ENCODE measurements at places on chromosomes 3 and 15.

- DNase-seq, result no peak
Observed at GRCh38 chr15:50049871-50050270, 69.2 kb downstream of the ATP8B4 start.

DNA sequence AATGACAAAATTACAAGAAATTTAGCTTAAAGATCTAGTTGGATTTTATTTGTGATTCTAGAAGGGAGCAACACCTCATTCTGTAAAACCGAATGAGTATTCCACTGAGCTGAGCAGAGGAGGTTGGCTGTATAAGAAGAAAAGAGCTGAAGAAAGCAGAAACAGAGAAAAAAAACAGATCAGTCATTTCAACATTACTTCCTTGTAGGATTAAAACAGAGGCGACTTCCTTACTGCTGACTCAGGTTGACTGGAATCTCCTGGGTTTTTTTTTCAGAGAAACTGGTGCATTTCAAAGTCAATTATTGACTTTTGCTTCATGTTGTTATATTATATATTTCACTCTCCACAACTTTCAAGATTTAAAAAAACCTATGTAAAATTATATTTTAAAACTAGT is 368.1 kb upstream of the UBE2E2 start:
- DNase-seq, result no peak

GRCh38 chr3:52838561-52839267 is 3.9 kb upstream of the MUSTN1 start:
- DNase-seq, result no peak

DNA sequence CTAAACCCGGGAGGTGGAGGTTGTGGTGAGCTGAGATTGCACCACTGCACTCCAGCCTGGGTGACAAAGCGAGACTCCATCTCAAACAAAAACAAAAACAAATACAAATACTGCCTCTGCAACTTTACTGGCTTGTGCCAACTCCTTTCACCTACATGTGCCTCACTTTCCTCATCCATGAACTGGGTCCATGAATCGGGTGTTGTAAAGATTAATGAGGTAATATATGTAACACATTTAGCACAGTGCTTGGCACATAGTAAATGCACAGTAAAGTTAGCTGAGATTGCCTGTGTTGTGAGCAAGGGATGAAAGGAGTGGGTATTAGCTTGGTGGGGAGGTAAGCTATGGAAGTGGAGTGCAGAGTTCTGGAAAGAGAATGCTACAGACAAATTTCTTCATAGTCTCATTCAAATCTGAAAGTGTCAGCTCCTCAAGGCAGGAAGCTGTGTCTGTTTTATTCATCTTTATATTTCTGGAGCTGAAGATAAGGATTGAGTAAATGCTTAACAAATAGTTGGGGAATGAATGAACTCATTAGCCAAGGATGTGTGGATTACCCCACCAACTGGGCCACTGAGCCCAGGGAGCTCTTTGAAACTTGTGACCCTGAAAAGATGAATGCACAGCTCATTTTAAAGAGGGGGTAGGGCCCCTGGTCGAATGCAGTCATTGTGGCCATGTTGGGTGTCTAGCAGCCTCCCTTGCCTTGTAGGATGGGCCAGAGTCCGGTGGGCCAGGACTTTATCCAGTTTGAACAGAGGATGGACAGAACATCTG is 7.7 kb upstream of the CDCP1 start:
- DNase-seq, result no peak

- no peak for DNase-seq
Observed at GRCh38 chr15:62483814-62484213, 318.7 kb upstream of the C2CD4B start.

All from NCI-H1092 treated with DMSO at 0.1 percent for 48 hours (cell line).